ENCODE measurements at places on chromosomes 5 and 9.

GRCh38 chr5:123876276-123876790 is 364.4 kb downstream of the CSNK1G3 start:
- no peak for DNase-seq

GRCh38 chr5:59317023-59317773 is 576.3 kb downstream of the PDE4D start:
- DNase-seq = no peak

DNA sequence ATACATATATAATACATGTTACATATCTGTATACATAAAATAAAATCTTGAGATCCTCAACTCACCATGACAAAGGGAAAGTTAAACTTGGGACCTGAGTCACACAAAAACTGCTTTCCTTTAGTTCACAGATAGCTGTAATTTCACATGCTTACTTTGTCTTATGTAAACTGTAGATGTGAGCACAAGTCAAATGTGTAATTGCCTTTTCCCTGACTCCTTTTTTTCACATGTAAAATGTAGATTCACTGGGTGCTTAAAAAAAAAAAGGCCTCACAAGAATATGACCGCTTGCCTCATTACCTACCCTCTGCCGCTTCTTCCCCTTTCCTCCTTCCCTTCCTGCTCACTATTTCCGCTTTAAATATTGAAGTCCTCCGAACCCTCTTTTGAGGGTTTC is 21.9 kb upstream of the FAM169A start:
- DNase-seq = no peak

- no peak for DNase-seq
Measured at GRCh38 chr9:1890201-1890600, 124.9 kb upstream of the SMARCA2 start.

- no peak for DNase-seq
Measured at GRCh38 chr9:34070606-34071324, 22.1 kb upstream of the UBAP2 start.

DNA sequence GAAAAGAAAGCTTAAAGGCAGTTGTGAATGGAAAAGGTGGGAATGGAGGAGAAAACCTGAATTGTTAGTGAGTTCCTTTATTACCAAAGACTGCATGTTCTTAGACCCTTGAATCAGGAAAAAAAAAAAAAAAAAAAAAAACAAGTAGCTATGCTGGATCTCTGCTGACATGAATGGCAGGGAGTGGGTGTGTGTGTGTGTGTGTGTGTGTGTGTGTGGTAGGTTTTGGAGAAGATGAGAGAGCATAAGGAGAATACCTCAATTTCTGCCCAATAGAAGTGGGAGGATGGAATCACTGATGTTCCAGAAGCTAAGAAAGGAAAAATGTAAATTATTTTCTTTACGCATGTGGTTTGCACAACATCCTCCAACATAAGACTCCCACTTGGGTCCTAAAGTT is 25.5 kb upstream of the NR4A3 start:
- DNase-seq = no peak

DNA sequence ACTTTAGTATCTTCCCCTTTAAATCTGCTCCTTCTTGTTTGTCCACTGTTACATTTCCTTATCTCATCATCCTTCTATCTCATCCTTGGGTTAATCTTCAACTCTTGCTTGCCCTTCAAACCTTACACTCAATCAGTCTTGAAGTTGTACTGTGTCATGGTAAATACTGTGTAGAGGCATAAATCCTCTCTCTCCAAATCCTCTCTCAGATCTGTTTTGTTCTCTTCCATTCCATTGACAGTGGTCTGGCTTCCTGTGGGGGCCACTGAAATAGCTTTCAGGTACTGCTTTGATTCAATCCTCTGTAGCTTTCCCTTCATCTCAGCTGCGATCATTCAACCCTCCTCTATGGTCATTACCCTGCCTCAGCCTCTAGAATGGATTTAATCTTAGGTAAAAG is 104.0 kb downstream of the PLCXD3 start:
- no peak for DNase-seq

DNA sequence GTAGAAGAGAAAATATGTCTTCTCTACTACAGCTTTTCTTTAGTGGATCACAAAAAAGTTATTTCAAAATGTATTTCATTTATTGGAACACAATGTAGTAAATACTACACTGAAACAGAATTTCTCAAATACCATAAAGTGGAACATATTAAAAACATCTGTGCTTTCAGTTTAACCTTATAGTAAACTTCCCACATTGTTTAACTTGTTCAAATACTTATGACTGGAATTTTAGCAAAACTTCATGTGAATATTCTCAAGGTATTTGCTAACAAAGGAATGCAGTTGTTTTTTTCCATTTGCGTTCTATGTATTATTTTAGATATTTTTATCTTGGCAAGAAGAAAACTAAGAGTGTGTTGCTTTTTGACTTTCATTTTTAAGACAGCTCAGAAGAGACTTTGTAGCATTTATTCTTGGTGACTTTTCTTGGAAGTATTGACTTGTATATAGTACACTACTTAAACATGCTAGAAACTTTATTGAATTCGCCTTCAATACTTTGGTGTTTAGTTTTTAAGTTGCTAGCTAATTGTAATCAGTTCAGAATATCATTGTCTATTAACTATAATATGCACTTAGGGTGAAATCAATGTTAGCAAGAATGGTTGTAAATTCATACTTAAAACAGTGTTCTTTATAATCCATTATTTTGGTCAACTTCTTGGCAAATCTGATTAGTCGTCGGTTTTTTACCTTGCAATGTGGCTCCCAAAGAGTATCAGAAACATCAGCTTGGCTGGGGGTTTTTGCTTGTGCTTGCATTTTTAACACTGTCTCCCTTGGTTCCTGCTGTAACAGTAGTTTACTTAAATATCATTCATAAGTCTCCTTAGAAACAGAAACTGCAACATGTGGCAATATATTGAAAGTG is 5.0 kb upstream of the RHOBTB3 start:
- no peak for DNase-seq

GRCh38 chr5:151036556-151036955 is 16.2 kb downstream of the GPX3 start:
- DNase-seq = no peak

- DNase-seq = no peak
Measured at GRCh38 chr5:146880966-146881365, 2.4 kb upstream of the PPP2R2B start.

DNA sequence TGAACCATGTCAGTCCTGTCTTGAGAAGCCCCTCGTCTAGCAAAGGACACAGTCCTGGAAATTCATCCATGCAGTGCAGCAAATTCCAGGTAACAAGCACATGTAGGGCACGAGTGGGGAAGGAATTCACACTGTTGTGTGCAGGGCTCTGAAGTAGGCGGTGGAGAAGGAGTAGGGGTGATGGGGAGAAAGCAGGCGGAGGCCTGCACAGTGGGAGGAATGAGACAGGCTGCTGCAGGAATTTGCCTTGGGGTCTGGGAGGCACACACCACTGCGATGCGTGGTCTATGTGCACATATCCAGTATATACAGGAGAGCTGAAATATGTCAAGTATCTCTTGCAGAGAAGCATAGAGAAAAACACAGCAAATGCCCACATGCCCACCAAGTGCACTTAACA is 249.2 kb upstream of the IRX2 start:
- no peak for DNase-seq

DNA sequence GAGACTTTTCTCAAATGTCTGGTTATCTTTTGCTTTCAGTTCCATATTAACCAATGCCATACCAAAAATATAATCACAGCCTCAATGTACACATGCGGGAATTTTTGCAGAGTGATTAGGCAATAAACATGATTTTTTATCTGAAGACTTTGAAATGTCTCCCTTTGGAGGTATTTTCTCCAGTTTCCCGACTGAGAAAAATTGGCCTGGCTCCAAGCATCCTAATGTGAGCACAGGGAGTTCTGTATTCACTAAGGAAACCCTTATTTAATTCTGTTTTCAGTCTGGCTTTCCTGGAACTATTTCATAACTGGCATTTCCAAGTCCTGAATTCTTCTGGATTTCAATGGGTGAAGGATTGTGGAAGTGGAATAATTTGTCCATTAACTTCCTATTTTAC is 8.5 kb downstream of the HCN1 start:
- no peak for DNase-seq

- no peak for DNase-seq
Measured at GRCh38 chr9:111991179-111991578, 94.6 kb downstream of the UGCG start.

GRCh38 chr9:122904466-122904822 is 715 bp downstream of the RC3H2 start:
- peak; percentile 54 for DNase-seq

DNA sequence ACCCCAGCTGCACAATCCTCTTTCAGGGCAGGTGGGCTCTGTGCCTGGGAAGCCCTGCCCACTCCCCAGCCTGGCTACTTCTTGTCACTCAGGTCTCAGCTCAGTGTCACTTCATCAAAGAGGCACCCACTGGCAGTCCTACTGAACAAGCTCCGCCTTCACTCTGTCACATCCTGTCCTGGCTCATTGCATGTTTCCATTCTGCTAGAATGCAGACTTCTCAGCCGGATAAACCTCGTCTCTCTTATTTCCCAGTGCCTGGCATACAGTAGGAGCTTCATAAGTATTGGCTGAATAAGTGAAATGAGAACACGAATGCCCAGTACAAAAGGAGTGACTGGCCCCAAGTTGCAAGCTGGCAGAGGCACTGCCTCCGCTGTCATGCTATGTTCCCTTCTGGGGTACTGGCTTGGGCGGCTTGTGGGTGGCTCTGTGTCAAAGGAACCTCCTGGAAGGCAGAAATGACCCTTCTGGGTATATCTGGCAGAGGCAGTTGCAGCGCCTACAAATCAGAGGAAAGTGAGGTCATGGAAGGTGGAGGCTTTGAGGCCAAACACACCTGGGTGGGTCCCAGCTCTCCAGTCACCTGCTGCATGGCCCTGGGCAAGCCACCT is 98.3 kb upstream of the PHYKPL start:
- DNase-seq = no peak

- DNase-seq = no peak
Measured at GRCh38 chr9:122134822-122135528, 24.6 kb downstream of the NDUFA8 start.

GRCh38 chr9:133119103-133119845 is 1.8 kb downstream of the RALGDS start:
- DNase-seq = no peak

DNA sequence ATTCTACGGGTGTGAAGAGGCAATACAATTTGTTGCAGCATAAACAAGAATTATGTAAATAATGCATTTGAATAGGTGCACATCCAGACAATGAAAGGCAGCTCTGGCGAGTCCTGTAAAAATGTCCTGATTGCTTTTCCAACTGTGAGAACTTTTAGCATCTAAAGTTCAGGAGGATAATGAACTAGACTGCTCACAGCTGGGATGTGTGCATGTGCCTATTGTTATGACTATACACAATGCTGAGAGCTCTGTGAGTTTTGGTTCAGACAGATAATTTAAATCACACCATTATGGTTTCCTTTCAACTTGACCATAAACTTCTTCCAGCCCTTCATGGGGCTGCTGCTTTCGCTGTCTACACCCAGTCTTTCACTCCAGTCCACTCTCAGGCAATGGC is 99.9 kb downstream of the PLK2 start:
- no peak for DNase-seq

- no peak for DNase-seq
Measured at GRCh38 chr9:91946653-91947488, 3.2 kb downstream of the ROR2 start.

- DNase-seq = no peak
Measured at GRCh38 chr5:96742538-96742937, 65.2 kb downstream of the ERAP1 start.

DNA sequence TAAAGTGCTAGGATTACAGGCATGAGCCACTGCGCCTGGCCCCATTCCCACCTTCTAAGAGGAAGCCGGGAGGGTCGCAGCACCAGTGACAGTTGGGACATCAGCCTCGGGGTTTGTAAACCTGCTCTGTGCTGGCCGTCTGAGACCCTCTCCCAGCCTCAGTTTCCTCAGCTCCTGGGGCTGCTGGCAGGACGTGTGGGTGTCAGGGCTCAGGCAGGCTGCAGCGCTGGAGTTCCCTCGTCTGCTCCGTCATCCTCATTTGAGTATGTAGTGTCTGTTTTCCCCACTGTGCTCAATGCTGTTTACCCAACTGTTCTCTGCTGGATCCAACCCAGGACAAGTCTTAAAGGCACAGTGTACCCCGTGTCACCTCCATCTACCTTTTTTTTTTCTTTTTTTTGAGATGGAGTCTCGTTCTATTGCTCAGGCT is 2.0 kb upstream of the NINJ1 start:
- no peak for DNase-seq

- DNase-seq = no peak
Measured at GRCh38 chr9:135910216-135910615, 2.9 kb upstream of the CAMSAP1 start.

DNA sequence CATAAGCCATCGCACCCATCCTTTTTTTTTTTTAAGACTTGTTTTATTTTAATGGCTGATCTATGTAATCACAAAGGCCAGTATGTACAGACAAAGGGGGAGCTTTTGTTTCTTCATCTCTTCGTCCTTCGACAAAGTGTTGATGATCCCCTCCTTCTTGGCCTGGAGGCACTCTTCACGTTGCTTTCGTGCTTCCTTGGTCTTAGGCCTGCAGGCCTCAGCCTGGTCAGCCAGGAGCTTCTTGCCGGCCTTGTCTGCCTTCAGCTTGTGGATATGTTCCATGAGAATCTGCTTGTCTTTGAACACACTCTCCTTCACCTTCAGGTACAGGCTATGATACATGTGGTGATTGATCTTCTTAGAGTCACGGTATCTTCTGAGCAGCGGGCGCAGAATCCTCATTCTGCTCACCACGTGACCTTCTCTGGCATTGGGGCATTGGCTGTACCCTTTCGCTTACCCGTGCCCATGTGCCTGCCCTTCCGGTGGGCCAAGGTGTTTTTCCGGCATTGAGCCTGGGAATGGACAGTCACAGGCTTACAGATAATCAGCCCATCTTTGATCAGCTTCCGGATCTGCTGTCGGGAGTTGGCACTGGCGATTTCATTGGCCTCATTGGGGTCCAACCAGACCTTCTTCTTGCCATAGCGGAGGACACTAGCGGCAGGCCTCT is 36.0 kb downstream of the TLX3 start:
- DNase-seq = no peak

DNA sequence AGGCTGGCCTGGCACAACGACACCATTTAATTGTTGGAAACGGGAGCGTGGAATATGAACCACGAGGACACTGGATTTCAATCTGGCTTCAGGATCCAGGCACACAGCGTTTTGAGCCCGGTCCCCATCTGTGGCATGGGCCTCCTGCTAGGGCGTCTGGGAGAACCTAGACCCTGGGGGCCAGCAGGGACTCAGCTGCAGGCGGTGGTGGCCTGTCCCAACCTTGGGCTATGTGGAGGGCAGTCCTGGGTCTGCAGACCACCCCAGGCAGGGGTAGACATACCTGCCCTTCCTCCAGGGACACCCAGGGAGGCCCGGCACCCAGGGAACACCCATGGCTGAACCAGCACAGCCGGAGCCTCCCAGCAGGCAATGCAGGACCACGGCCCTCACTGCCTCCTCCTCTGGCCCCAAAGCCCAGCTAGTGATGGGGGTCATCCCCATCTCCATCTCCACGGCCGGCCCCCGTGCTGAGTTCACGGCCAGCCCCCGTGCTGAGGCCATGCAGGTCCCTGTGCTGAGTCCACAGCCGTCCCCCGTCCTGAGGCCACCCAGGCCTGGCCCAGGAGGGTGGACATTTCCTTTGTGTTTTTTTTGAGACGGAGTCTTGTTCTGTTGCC is 18.5 kb upstream of the UBAC1 start:
- DNase-seq = no peak

Measured in stimulated activated CD8-positive, alpha-beta memory T cell treated with anti-CD3 and anti-CD28 coated beads, Interleukin-4, amount 100 ng/mL, for 48 hours (primary cell).